ENCODE measurements at places on chromosomes 1 and 21. TPM values are rescaled to one million over a fixed set of nuclear protein-coding genes. Genes with fewer than 3 reads are reported as not detected.

Gene GGPS1
- 19.1 TPM for total RNA-seq

Gene CFAP45
- 0.94 TPM for total RNA-seq

Gene LRRIQ3
- total RNA-seq = 0.53 TPM

Gene NEXN
- total RNA-seq = 5.7 TPM

Gene CSF1
- total RNA-seq = 18.5 TPM

Gene HEATR1
- total RNA-seq = 21.8 TPM

Gene GPR25
- not detected for total RNA-seq

Gene ASTN1
- not detected for total RNA-seq

Gene CTH
- 1.8 TPM for total RNA-seq

Gene ZBTB8B
- not detected for total RNA-seq

Gene FMOD
- total RNA-seq = not detected

Gene TNFRSF9
- total RNA-seq = 3.2 TPM

Gene SYNC
- total RNA-seq = 10.7 TPM

Gene LDLRAD2
- total RNA-seq = 0.02 TPM

Measured in A549 treated with Mapracorat at 1 μM for 4 hours (cell line).